T-helper 17 cell (primary cell): ENCODE measurements at places on chromosomes 7 and 10. TPM values are rescaled to one million over a fixed set of nuclear protein-coding genes. Genes with fewer than 3 reads are reported as not detected.
A peak's percentile ranks its signal among the peaks of the same experiment; 100 is the strongest.

The TRIL gene
- not detected for total RNA-seq

The SPDYE2 gene
- 0.55 TPM for total RNA-seq

The OR6B1 gene
- not detected for total RNA-seq

The PLCE1 gene
- total RNA-seq: 0.05 TPM

DNA sequence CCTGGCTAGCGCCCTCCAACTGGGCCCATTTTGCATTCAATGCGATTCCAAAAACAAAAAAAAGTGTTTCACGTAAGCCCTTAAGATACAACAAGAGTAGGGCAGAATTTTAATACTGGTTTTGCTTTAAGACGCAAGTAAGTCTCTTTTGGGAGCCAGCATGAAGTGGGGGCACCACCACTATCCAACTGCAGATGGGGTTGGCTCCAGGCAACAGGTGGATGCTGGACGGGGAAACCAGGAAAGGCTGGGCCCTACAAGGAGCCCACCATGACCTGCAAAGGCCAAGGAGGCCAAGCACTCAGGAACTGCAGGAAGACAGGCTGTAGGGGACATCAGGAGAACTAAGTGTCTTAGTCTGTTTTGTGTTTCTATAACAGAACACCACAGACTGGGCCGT is 86.5 kb upstream of the INSIG1 start:
- H3K27me3 ChIP-seq: peaks cover 37% of the 10 kb centered on the region
- no peak for DNase-seq
- no peak overlapping the region for H3K4me3 ChIP-seq
- no peak overlapping the region for H3K27ac ChIP-seq
- H3K4me1 ChIP-seq: peaks cover 6% of the 10 kb centered on the region

DNA sequence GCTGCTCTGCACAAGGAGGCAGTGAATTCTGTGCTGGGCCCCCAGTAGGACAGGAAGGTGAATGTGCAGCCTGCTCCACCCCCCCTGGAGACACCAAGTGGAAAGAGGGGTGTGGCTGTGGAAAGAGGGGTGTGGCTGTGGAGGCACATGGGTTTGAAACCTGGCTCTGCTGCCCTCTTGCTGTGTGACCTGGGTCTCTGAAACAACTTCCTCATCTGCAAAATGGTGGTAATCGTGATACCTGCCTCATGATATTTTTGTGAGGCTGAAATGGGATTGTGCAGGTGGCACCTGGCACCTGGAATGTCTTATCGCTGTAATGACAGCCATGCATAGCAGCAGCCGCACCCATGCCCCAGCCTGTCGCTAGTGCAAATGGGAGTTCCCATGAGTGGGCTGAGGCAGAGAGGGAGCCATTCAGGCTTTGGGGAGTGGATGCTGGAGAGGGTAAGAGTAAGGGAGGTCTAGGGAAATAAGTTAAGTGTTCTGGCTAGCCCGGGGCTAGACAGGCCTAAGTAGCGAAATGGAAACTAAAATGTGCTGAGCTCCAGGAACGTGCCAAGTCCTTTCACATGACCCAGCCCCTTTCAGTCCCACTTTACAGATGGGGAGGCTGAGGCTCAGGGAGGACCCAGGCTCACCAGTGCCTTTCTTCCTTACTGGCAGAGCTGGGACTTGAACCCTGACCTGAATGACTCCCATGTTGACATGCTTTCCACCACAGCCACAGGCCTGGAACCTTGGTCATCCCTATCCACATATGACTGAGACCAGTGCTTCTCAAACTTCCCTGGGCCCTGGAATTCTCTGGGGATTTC is 35.0 kb downstream of the C10orf105 start:
- H3K36me3 ChIP-seq: no peaks in the 10 kb centered on the region
- no peak overlapping the region for H3K4me3 ChIP-seq
- peaks cover 7% of the 10 kb centered on the region for H3K27me3 ChIP-seq
- H3K27ac ChIP-seq: no peak overlapping the region
- H3K4me1 ChIP-seq: peaks cover 2% of the 10 kb centered on the region

DNA sequence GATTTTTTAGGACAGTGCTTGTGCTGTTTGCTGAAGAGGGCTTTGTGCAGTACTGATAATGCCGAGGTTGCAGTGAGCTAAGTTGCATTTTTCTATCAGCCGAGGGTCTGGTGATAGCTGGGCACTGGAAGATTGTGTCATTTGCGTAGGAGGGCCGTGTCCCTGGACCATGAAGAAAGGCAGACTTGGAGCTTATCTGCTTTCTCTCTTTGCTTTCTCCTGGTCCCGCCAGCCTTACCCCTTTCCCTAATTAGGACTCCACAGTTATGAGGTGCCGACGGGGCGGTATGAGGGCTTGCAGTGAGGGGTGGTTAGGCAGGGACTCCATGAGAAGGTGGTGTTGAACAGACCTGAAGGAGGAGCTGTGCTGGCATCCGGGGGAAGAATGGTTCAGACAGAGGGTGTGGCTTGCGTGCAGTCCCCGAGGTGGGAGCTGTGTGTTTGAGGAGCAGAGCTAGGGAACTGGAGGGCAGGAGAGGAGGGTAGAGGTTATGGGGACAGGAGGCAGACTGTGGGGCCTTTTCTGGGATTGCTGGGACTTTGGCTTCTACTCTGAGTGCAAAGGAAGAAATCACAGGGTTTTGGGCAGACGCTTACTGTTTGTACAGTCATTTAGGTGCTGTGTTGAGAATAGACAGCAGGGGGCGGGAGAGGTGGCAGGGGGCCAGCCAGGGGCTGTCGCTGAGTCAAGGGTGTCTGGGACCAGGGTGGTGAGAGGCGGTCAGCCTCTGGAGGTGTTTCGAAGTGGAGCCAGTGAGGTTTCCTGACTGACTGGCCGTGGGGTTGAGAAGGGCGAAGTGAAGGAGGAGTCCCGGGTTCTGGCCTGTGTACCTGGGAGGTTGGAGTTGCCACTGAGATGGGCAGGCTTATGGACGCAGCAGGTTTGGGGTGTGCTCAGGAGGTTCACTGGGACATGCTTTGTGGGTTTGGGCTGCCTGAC is 43.4 kb downstream of the PRF1 start:
- peaks cover 15% of the 10 kb centered on the region for H3K4me1 ChIP-seq
- no peaks in the 10 kb centered on the region for H3K36me3 ChIP-seq
- peaks cover 6% of the 10 kb centered on the region for H3K27me3 ChIP-seq

DNA sequence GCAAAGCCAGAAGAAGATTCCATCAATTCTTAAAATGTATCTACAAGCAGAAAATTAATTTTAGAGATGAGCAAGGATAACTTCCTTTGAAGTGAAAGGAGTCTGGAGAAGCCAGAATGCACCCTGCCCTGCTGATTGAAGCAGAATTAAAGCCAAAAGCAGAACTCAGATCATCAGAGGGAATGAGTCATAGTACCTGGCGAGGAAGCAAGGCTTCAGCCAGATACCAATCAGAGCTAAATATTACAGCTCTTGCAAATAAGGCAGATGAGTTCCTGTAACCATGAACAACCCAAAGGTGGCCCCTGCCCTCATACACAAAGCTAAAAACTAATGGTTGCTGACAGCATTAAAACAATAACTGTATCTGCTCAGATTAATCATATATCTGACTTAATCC is 10.4 kb downstream of the HTR7 start:
- no peaks in the 10 kb centered on the region for H3K4me1 ChIP-seq
- H3K27me3 ChIP-seq: peaks cover 25% of the 10 kb centered on the region
- no peak for DNase-seq
- H3K27ac ChIP-seq: no peak overlapping the region
- no peak overlapping the region for H3K4me3 ChIP-seq

GRCh38 chr7:50396856-50397255 is 53.3 kb downstream of the FIGNL1 start:
- H3K27me3 ChIP-seq: no peaks in the 10 kb centered on the region
- H3K4me3 ChIP-seq: peak overlapping the region; percentile 66
- H3K36me3 ChIP-seq: peaks cover 29% of the 10 kb centered on the region
- peak overlapping the region; percentile 99 for H3K27ac ChIP-seq

DNA sequence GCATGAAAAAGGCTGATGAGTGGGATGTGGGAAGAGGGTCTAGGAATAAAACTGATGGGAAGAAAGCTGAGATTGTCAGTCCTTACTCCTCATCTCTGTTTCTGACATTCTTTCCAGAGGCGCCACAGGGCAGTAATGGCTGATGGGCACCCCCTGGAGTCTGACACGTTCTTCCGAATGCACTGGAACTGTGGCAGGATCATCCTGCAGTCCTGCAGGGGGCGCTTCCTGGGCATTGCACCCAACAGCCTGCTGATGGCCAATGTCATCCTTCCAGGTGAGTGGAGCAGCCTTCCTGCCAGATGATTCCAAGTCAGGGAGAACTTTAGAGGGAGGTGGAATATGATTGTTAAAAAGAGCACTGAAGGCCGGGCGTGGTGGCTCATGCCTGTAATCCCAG is 4.8 kb downstream of the FSCN3 start:
- H3K27ac ChIP-seq: no peak overlapping the region
- peaks cover 10% of the 10 kb centered on the region for H3K36me3 ChIP-seq
- DNase-seq: no peak
- peaks cover 2% of the 10 kb centered on the region for H3K4me1 ChIP-seq
- H3K27me3 ChIP-seq: no peaks in the 10 kb centered on the region
- no peak overlapping the region for H3K4me3 ChIP-seq

- no peak overlapping the region for H3K27ac ChIP-seq
- peaks cover 1% of the 10 kb centered on the region for H3K4me1 ChIP-seq
- peaks cover 34% of the 10 kb centered on the region for H3K27me3 ChIP-seq
- no peaks in the 10 kb centered on the region for H3K36me3 ChIP-seq
- DNase-seq: no peak
- H3K4me3 ChIP-seq: no peak overlapping the region
Measured at GRCh38 chr10:95819620-95820329, 63.8 kb downstream of the ENTPD1 start.

- DNase-seq: no peak
- no peaks in the 10 kb centered on the region for H3K4me1 ChIP-seq
- no peak overlapping the region for H3K27ac ChIP-seq
- H3K36me3 ChIP-seq: no peaks in the 10 kb centered on the region
Measured at GRCh38 chr10:15587271-15587670, 132.5 kb downstream of the ITGA8 start.

DNA sequence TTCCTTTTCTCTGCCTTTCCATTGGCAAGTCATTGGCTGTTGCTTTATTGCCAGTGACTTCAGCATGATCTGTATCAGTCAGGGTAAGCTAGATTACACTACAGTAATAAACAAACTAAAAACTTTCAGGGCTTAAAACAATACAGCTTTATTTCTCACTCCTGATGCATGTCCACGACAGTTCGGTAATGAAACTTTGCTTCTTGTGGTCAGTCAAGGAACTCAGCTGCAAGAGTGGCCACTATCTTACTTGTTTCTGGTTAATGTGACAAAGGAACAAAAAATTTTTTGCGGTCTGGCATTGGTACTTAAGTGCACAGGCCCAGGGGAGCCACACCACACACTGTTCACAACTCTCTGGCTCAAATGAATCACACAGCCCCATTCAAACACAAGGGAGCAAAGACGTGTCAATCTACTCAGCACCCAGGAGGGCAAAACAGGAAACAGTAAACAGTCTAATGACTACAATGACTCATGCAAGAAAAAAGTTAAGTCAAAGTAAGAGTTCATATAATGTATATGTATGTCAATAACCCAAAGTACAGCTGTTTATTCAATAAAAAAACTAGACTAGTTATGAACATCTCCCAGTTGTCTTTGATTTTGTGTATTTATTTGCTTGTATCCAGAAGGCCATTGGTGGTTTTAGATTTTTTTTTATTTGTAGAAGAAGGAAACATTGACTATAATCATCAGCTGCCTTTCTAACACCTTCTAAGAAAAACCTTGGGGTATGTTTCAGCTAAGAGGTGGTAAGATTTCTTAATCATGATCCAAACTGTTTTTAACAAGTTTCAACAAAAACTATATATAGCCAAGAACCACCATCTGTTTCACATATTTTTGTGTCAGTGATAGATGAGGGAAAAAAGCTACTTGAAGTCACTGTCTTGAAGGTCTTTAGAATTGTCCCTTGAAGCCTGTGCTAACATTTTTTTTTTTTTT is 134.4 kb upstream of the FAM3C start:
- no peak overlapping the region for H3K27ac ChIP-seq
- no peak for DNase-seq
- H3K27me3 ChIP-seq: peaks cover 18% of the 10 kb centered on the region
- H3K36me3 ChIP-seq: no peaks in the 10 kb centered on the region

DNA sequence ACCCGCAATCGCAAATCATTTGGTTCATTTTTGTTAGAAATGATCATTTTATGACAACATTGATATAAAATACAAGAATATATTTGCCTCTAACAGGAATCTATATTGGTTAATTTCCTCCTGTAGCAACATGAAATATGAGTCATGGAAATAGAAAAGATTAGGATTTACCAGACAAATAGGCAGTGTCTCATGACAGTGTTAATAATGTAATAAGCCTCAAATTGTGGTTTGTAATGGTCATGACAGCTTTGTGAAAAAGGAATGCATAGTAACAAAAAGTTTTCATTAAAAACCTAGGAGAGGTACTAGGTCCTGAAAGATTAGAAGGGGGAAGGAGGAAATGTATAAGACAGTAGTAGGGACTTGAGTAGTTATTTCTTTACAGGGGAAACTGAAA is 7.9 kb upstream of the SLK start:
- peaks cover 4% of the 10 kb centered on the region for H3K4me1 ChIP-seq
- H3K36me3 ChIP-seq: peaks cover 3% of the 10 kb centered on the region
- DNase-seq: no peak
- peaks cover 16% of the 10 kb centered on the region for H3K27me3 ChIP-seq
- H3K27ac ChIP-seq: no peak overlapping the region
- H3K4me3 ChIP-seq: no peak overlapping the region

GRCh38 chr10:659688-660141 is 29.8 kb downstream of the DIP2C start:
- peaks cover 36% of the 10 kb centered on the region for H3K27me3 ChIP-seq
- peaks cover 12% of the 10 kb centered on the region for H3K4me1 ChIP-seq
- DNase-seq: no peak
- no peak overlapping the region for H3K27ac ChIP-seq

DNA sequence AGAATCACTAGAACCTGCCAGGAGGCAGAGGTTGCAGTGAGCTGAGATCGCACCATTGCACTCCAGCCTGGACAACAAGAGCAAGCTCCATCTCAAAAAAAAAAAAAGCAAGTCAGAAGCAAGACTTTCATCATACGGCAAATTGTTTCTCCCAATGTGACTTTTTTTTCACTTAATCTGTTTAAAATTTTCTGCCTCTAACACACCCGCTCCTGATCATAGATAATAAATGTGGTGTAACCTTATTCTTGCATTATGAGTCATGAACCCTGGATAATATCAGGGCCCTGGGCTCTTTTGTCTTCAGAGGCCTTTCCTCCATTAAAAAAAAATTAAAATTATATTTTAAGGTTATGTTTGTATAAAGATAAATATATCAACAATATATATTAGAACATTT is 111.4 kb upstream of the JCAD start:
- H3K27me3 ChIP-seq: peaks cover 45% of the 10 kb centered on the region
- no peak overlapping the region for H3K27ac ChIP-seq
- no peak for DNase-seq
- peaks cover 2% of the 10 kb centered on the region for H3K36me3 ChIP-seq
- H3K4me3 ChIP-seq: no peak overlapping the region
- no peaks in the 10 kb centered on the region for H3K4me1 ChIP-seq
